ENCODE measurements at places on chromosomes 6 and 20.

- no peak for DNase-seq
Measured at GRCh38 chr6:75368864-75369402, 84.3 kb upstream of the TMEM30A start.

DNA sequence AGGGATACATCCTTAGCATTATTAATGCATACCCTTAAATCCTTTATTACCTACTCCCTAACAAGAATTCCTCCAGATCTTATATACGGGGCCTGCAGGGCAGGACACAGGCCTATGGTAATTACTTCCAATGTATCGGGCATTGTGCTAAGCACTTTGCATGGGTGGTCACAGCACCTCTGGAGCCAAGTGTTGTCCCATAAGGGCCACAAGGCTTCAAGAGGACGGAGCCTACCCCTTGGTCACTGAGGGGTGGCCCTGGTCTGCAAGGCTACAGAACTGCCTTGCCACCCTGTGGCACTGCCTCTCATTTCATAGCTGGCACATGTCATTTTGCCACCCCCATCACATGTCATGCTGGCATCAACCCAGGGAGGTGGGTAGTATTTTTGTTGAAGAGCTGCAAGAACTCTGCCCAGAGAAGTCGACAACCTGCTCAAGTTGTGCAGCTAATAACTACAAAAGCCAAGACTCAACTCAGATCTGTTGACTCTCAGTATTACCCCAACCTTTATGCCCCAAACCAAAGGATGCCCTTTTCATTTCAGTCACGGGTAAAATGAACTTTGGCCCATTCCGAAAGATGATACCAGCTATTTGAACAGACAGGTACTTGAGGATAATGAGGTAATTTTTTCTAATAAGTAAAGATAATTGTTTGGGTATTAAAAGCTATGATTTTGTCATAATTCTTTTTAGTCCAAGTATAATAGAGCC is 144.1 kb upstream of the AKAP12 start:
- no peak for DNase-seq

DNA sequence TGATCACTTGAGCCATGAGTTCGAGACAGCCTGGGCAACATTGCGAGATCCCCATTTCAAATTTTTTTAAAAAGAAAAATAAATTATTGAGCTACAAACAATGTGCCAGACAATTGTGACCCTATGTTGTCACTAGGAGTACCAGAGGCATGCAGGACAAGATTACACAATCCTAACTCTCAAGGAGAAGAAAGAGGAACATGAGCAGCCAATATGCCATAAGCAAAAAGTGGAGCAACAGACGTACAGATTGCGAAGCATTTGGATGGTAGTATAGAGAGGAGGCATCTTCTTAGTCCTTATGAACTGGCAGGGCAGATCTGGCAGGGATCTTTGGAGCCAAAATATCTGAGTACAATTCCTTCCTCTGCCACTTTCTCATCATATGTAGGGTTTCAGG is 156.4 kb downstream of the OR2B2 start:
- DNase-seq: no peak

GRCh38 chr6:11067348-11067747 is 23.2 kb upstream of the ELOVL2 start:
- no peak for DNase-seq

DNA sequence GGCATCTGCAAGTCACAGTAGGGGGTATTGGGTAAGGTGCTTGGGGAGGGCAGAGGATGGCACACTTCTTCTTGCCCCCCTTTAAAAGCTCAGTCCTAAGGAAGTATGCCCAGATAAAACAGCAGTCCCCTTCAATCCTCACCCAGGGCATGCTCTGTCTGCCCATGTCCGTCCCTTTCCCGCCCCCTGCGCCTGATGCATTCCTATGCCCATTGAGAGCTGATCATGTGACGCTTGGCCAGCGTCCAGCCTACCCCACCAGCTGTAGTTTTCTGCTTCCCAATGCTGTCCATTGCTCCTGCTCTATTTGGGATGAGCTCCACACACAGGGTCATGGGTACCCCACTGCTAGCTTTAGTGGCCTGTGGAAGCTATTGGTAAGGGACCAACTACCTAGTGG is 8.3 kb downstream of the SIGLEC1 start:
- no peak for DNase-seq

DNA sequence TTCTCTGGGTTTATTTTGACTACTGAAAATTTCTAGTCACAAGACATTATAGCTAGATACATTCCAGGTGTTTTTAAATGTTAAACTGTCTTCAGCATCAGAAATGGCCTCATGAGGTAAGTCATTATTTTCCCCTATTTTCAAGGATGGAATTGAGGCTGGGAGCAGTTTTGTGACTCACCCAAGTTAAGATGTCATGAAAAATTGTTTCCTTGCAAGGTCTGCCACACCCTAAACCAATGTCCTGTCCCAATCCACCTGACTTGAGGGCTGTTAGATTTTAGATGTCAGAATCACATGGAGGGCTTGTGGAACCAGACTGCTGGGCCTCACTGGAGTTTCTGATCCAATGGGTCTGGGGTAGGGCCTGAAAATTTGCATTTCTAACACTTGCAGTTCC is 16.9 kb downstream of the SLC22A3 start:
- DNase-seq: no peak

- DNase-seq: no peak
Measured at GRCh38 chr6:43775535-43775885, 5.5 kb downstream of the VEGFA start.

GRCh38 chr6:1310628-1311399 is 1.1 kb upstream of the FOXQ1 start:
- no peak for DNase-seq

Data from astrocyte (in vitro differentiated cells and primary cell).